ENCODE measurements at places on chromosomes 11 and 22.
A peak's percentile ranks its signal among the peaks of the same experiment; 100 is the strongest.

- no peak for DNase-seq
Measured at GRCh38 chr11:2584434-2584811, 115.4 kb downstream of the KCNQ1OT1 start.

DNA sequence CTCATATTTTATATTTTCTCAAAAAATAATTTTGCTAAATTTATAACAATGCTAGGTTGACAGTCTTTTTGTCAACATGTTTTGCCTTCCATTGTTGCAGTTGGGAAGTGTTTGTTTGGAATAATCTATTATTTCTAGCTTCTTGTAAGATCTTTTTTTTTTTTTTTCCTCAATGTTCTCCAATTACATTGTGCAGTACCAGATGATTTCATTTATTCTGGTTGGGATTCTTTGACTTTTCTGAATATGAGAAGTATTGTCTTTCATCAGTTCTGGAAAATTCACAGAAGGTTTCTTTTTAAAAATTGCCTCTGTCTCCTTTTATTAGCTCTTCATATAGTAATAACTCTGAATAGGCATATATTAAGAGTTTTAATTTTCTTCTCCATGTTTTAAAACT is 245.4 kb downstream of the DYNC2H1 start:
- no peak for DNase-seq

DNA sequence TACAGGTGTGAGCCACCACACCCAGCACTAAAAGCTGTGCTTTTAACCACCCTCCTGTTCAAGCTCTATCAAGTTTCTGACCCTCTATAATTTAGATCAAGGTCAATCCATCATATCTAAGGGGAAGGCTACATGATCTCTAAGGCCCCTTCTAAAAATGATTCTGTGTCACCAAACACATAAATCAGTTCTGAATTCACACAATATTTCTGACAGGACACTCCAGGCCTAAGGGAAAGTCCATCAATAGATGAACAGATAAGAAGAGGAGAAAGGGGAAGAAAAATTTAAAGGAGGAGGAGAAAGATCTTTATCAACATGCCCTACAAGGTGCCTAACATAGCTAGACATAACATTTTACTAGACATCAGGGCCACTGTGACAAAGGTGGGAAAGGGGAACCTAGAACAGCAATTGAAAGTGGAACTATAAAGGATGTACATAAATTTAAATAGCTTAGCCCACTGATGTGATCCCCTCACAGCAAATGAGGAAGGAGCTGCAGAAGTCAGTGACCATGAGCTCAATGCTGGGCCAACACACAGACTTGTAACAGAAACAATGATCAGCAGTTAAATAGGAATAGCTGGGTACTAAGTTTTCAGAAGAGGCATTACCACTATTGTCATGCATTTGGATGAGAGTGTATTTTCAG is 4.7 kb downstream of the PRCP start:
- no peak for DNase-seq

DNA sequence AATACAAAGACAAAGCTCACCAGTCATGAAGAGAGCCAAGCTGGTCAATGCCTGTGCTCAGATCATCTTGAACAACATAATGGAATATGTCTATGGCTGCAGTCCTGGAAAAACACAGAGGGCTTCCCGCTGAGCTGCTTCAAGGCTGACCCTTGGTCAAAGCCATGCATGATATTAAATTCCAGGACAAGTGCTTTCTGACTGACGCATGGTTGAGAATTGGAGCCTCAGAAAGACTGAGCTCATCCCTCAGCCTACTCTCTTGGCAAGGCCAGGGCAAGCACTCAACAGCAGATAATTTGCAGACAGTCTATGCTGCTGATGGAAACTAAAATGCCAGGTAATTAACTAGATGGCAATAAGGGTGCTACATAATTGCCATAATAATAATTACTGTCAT is 89.2 kb downstream of the GALNT18 start:
- no peak for DNase-seq

GRCh38 chr11:66970807-66971442 is 4.2 kb upstream of the C11orf86 start:
- DNase-seq = peak; percentile 100

GRCh38 chr11:76135491-76135890 is 70.8 kb downstream of the WNT11 start:
- DNase-seq = no peak

- DNase-seq = no peak
Measured at GRCh38 chr11:79276736-79277325, 164.0 kb downstream of the TENM4 start.

- DNase-seq = no peak
Measured at GRCh38 chr22:46845296-46846149, 83.1 kb downstream of the TBC1D22A start.

- no peak for DNase-seq
Measured at GRCh38 chr11:34650528-34650927, 29.6 kb downstream of the EHF start.

GRCh38 chr11:122123263-122123929 is 7.4 kb upstream of the BLID start:
- no peak for DNase-seq

GRCh38 chr22:36125434-36125833 is 35.1 kb downstream of the APOL3 start:
- DNase-seq = no peak

DNA sequence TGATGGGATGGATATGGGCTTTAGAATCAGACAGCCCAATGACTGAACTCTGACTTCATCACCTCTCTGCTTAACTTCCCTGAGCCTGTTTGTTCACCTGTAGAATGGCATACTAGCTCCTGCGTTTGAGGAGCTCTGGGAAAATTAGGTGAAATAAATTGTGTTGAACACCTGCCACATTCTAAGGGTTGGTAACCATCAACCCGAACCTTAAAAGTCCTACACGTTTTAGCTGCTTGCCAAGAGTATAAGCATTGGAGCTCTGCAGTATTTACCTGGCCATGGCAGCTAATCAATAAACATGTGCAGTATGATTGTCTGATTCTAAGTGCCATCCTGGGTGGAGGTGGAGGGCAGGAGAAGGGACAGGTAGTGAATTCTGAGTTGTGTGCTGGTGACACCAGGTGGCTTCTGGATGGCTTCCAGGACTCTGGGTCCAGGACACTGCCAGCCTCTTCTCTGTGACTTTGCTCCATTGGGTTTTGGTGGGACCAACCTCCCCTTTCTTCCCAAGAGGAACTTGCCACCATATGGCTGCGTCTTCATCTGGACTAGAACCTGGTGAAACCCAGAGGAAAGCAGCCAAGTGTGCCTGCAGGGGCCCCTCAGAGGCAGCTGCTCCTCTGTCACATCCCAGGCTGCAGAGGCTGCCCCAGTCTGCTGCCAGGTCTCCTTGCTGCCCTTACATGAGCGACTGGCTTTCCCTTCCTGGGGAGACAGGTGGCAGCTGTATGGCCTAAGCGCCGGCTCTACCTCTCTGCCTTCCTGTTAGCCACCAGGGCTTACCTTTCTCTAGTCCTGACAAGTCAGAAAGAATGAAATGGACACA is 85.6 kb downstream of the CACNG2 start:
- no peak for DNase-seq

DNA sequence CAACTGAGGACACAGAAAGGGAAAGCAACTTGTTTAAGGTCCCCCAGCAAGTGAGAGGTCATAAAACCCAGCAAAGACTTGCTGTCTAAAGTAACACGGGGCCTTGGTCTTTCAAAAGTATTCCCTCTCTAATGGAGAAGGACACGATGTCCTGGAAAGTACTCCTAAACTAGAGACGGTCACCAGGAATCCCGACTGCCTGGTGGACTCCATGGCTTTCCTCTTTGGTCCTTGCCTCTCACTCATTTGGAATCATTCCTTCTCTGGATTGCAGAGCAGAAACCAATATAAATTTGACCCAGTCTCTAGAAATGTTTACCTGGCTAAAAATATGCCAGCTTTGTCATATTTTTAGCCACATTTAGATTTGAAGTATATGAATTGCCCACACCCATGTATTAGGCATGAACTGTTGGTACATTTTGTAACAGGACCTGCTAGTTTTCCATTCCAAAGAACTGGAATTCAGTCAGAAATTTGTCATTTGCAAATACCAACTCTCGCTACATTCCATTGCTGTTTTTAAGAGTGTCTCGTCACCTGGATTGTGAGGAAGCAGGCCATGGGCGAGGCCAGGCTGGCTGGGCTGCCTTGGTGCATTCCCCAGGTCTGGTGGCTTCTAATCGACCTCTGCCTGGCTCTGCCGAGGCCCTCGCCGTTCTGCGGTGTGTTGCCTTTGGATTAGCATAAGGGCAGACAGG is 12.9 kb downstream of the NAV2 start:
- DNase-seq = no peak

Data from AG09309 (cell line).